Activated naive CD4-positive, alpha-beta T cell treated with anti-CD3 and anti-CD28 coated beads for 36 hours (primary cell): ENCODE measurements at places on chromosomes 1 and 21.
A peak's percentile ranks its signal among the peaks of the same experiment; 100 is the strongest.

- no peaks in the 10 kb centered on the region for H3K27me3 ChIP-seq
- no peak for DNase-seq
- peaks cover 4% of the 10 kb centered on the region for H3K4me1 ChIP-seq
- no peaks in the 10 kb centered on the region for H3K36me3 ChIP-seq
Measured at GRCh38 chr1:171641076-171641864, 11.2 kb downstream of the MYOC start.

DNA sequence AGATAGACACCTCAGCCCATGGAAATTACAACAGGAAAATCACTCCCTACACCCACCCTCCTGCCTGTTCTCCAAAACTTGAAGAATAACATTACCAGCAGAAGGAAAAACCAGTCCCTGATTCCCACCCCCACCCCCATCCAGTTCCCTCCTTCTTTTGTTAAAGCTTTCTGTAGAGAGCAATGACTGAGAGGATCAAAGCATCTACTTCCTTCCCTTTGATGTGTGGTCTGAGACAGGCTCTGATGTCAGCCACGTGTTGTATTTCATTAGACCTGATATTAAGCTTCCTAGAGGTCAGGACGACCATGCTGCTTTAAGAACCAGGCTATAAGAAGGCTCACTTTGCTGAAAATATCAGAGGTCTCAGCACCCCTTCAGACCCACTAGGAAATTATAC is 73.9 kb upstream of the HAO2 start:
- peaks cover 21% of the 10 kb centered on the region for H3K27me3 ChIP-seq
- no peak for DNase-seq
- H3K27ac ChIP-seq, result no peak overlapping the region

- no peak for DNase-seq
- H3K36me3 ChIP-seq, result no peaks in the 10 kb centered on the region
- H3K27me3 ChIP-seq, result peaks cover 1% of the 10 kb centered on the region
- no peaks in the 10 kb centered on the region for H3K4me1 ChIP-seq
- H3K4me3 ChIP-seq, result no peak overlapping the region
Measured at GRCh38 chr1:177907000-177907399, 62.9 kb downstream of the SEC16B start.

DNA sequence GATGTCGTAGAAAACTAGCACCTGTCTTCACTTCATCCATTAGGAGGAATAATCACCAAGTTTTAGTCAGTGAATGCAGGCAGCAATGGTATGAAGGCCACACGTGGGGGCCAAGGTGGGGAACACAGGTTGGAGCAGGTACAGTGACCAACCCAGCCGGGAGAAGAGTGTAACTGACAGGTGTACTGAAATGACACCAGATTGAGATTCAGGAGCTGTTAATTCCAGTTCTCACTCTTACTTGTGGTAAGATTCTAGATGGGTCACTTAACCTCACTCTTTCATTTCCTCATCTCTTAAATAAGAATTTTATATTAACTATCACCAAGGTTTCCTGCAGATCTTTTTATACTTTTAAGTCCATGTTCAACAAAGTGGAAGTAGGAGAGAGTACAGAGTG is 206.2 kb upstream of the PTBP2 start:
- DNase-seq, result no peak
- peaks cover under 1% of the 10 kb centered on the region for H3K27me3 ChIP-seq
- no peak overlapping the region for H3K27ac ChIP-seq
- H3K4me1 ChIP-seq, result no peaks in the 10 kb centered on the region
- H3K36me3 ChIP-seq, result no peaks in the 10 kb centered on the region

DNA sequence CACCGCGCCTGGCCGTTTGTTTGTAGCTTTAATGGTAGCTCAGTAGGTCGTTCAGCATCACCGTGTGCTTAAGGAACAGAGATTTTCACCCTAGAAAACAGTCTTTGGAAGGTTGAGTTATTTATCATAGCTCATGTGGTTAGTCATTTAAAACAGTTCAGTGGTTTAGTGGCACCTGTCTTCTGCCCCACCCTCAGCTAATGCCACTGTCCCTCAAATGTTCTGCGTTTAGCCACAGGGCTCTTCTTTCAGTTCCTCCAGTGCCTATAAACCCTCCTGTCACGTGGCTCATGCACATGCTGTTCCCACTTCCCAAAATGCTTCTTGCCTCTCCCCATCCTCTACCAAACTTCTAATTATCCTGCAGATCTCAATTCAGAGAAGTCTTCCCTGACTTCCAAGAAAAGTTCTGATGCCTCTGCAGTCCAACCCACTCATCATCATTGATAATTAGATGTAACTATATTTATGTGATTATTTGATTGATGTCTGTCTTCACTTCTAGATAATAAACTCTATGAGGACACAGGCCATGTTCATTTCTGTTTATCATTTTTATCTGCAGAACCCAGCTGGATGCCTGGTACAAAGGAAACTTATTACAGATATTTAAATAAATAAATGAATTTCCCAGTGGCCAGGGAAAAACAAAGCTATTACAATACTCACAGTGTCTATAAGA is 14.4 kb upstream of the DIPK1A start:
- peaks cover 62% of the 10 kb centered on the region for H3K4me1 ChIP-seq
- DNase-seq, result no peak

- H3K27ac ChIP-seq, result no peak overlapping the region
- no peaks in the 10 kb centered on the region for H3K27me3 ChIP-seq
- no peak overlapping the region for H3K4me3 ChIP-seq
- DNase-seq, result no peak
- peaks cover 51% of the 10 kb centered on the region for H3K4me1 ChIP-seq
Measured at GRCh38 chr21:15797577-15798363, 68.0 kb downstream of the USP25 start.

GRCh38 chr1:227945891-227946623 is 1.7 kb downstream of the WNT9A start:
- no peak for DNase-seq
- H3K36me3 ChIP-seq, result no peaks in the 10 kb centered on the region
- H3K27ac ChIP-seq, result no peak overlapping the region
- peaks cover 5% of the 10 kb centered on the region for H3K4me1 ChIP-seq
- H3K27me3 ChIP-seq, result peaks cover 7% of the 10 kb centered on the region

DNA sequence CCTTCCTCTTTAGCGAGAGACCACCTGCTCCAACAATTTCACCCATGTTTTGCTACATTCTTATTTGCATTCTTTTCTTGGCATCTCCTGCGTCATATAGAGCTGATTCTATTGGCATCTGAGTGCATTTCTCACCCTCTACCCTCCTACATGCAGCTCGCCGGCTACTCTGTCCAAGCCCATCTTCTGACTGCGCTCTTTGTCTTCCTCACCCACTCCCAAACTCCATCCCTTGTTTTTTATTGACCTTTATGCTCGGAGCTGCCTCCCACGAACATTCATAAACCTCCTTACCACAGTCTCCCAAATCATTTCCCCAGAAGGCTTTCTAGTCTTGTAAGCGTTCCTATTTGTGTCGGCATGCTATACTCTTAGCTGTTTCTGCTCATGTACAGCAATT is 33.6 kb upstream of the FMN2 start:
- no peak overlapping the region for H3K27ac ChIP-seq
- no peak overlapping the region for H3K4me3 ChIP-seq
- H3K4me1 ChIP-seq, result no peaks in the 10 kb centered on the region
- no peak for DNase-seq

DNA sequence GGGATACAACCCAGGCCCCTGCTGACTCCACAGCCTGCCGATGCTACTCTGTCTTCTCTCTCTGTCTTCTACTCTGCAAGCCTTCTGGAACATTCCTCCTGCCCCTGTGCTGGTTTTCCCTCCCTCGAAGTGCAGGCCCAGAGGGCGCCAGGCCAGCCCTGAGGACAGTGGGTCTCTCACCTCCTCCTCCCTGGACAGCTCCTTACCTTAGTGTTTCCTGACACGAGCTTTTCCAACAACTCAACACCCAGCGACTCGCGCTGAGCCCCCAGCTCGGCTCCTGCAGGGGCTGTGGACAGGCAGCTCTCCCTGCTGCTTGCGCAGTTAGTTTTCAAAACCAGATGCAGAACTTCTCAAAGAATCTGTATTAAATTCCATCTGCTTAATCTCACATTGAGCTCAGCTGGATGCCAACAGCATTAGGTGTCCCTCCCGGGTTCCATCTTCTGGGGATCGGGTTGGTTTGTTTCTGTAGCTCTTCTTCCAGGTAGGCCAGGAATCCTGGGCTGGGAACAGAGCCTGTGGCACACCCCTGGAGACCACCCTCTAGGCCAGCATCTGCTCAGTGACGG is 54.2 kb downstream of the PTPRU start:
- DNase-seq, result no peak
- no peaks in the 10 kb centered on the region for H3K36me3 ChIP-seq

- H3K27ac ChIP-seq, result no peak overlapping the region
- no peak for DNase-seq
- H3K4me1 ChIP-seq, result no peaks in the 10 kb centered on the region
- H3K27me3 ChIP-seq, result no peaks in the 10 kb centered on the region
- H3K4me3 ChIP-seq, result no peak overlapping the region
Measured at GRCh38 chr21:23638131-23638695, 1969.1 kb downstream of the MRPL39 start.

DNA sequence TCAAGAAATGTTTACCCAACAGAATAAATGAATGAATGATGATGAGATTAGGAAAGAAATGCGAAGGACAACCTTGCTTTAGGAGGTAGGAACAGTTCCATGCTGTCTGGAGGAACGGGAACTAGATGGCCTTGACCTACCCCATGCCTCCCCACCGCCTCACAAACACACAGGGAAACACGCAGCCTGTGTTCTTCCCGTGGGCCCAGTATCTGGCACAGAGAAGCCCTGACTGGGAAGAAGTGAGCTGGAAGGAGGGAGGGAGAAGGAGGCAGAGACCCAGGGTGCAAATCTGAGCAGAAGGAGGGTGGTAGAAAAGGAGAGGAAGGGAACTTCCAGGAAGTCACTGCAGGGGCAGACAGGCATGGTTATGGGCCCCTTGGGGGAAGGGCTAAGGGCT is 3.5 kb upstream of the ADORA1 start:
- H3K4me3 ChIP-seq, result no peak overlapping the region
- peaks cover 70% of the 10 kb centered on the region for H3K27me3 ChIP-seq
- no peak overlapping the region for H3K27ac ChIP-seq

- H3K27me3 ChIP-seq, result no peaks in the 10 kb centered on the region
- peaks cover 40% of the 10 kb centered on the region for H3K4me1 ChIP-seq
- H3K4me3 ChIP-seq, result no peak overlapping the region
- no peak for DNase-seq
- H3K27ac ChIP-seq, result peak overlapping the region; percentile 97
Measured at GRCh38 chr1:2575801-2576663, 10.5 kb upstream of the PRXL2B start.

DNA sequence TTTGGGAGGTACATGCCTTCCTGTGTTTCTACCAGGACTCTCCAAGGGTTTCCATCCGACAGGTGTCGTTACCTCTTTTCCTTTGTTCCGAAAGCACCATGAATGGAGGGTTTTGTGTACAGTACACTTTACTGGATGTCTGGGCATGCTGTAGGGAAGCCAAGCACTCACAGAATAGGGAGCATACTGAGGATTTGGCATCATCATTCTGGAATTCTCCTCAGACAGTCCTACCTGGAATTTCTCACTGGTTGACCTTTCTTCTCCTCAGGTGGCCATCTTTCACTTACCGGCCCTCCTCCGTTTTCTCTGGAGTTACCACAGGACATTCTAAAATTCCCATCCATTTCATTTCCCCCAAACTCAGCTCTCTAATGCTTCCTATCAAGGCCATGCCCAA is 5.9 kb upstream of the MPL start:
- no peaks in the 10 kb centered on the region for H3K36me3 ChIP-seq
- H3K27me3 ChIP-seq, result no peaks in the 10 kb centered on the region
- H3K27ac ChIP-seq, result no peak overlapping the region
- peaks cover 11% of the 10 kb centered on the region for H3K4me1 ChIP-seq
- no peak overlapping the region for H3K4me3 ChIP-seq

DNA sequence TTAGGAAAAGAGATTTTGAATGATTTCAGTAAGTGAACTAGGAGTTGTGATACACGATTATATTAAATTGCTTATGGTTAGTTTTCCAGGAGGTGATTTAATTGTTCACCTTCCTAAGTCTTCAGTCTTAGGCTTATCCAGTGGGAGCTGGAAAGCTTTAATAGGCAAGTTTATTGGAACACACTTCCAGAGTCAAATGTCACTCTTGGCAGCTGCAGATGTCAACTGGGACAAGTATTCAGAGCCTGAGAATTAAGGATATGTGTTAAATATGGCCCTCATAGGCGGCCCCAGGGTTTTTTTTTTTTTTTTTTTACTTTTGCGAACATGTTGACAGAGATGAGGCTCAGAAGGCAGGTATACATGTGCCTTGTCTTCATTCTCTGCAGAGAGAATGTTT is 29.2 kb downstream of the UCK2 start:
- H3K36me3 ChIP-seq, result peaks cover 14% of the 10 kb centered on the region
- H3K27me3 ChIP-seq, result no peaks in the 10 kb centered on the region
- H3K4me3 ChIP-seq, result no peak overlapping the region
- DNase-seq, result no peak

DNA sequence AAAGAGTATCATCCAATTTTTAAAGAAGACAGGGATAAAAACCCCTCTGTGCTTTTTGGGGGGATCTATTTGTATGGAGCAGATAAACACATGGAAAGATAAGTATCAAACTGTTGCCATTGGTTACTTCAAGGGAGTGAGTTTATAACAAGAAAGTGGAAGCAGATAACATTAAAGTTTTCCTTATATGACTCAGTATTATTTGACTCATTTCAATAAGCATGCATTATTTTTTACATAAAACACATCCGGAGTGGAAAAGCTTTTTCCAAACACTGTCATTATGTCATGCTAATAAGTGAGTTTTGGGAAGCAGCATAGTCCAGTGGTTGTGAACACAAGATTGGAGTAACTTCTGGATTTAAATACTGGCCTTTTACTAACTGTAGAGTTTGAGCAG is 452.2 kb downstream of the LTN1 start:
- no peaks in the 10 kb centered on the region for H3K36me3 ChIP-seq
- H3K27ac ChIP-seq, result no peak overlapping the region
- DNase-seq, result no peak
- peaks cover 2% of the 10 kb centered on the region for H3K4me1 ChIP-seq
- no peaks in the 10 kb centered on the region for H3K27me3 ChIP-seq
- no peak overlapping the region for H3K4me3 ChIP-seq

GRCh38 chr1:62250126-62250726 is 55.6 kb downstream of the L1TD1 start:
- DNase-seq, result no peak
- H3K27ac ChIP-seq, result no peak overlapping the region
- no peaks in the 10 kb centered on the region for H3K27me3 ChIP-seq
- no peaks in the 10 kb centered on the region for H3K36me3 ChIP-seq
- no peaks in the 10 kb centered on the region for H3K4me1 ChIP-seq

GRCh38 chr1:43414634-43415223 is 25.0 kb downstream of the SZT2 start:
- H3K27me3 ChIP-seq, result no peaks in the 10 kb centered on the region
- H3K4me3 ChIP-seq, result no peak overlapping the region
- H3K4me1 ChIP-seq, result no peaks in the 10 kb centered on the region
- H3K27ac ChIP-seq, result no peak overlapping the region
- peak; percentile 73 for DNase-seq
- peaks cover 5% of the 10 kb centered on the region for H3K36me3 ChIP-seq

- H3K27me3 ChIP-seq, result peaks cover 5% of the 10 kb centered on the region
- DNase-seq, result no peak
- H3K4me1 ChIP-seq, result peaks cover 21% of the 10 kb centered on the region
- no peak overlapping the region for H3K4me3 ChIP-seq
- no peak overlapping the region for H3K27ac ChIP-seq
Measured at GRCh38 chr1:44045064-44045463, 13.8 kb upstream of the SLC6A9 start.

GRCh38 chr1:77876884-77877283 is 11.5 kb upstream of the NEXN start:
- H3K27ac ChIP-seq, result no peak overlapping the region
- H3K36me3 ChIP-seq, result peaks cover 7% of the 10 kb centered on the region
- no peaks in the 10 kb centered on the region for H3K27me3 ChIP-seq
